Germinal center (tissue), 1 donor: ENCODE measurements at places on chromosomes 6 and 20.

DNA sequence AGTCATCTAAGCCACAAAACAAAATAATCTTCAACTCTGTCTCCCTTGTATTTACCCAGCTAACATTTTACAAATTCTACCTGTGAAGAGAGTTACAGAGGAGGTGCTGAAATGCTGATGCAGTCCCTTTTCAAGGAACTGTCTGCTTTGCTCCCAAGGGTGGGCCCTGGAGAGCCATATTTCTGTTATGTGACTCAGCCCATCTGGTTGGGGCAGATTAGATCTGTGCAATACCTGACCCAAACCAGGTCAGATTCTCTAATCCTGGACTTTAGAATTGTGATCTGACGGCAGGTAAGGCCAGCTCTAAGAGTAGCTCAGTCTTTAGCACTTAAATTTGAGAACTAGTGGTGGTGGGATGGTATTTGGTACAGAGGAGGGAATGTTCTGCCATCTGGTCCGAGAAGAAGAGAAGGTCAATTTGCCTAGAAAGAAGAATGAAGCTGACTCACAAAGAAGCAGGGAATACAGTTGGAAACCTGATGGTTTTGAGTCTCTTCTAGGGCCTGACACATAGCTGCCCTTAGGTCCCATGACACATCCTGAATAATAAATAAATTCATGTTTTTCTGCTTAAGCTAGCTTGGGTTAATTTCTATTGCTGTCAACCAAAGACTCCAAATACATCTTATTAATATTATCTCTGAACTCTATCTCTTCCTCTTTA is 8.1 kb downstream of the ZNF311 start:
- no peak for DNase-seq

GRCh38 chr6:135257631-135258405 is 76.7 kb downstream of the MYB start:
- DNase-seq: no peak

- DNase-seq: no peak
Measured at GRCh38 chr6:57261926-57262325, 39.8 kb upstream of the RAB23 start.

GRCh38 chr20:49682278-49682677 is 31.4 kb downstream of the B4GALT5 start:
- DNase-seq: no peak

DNA sequence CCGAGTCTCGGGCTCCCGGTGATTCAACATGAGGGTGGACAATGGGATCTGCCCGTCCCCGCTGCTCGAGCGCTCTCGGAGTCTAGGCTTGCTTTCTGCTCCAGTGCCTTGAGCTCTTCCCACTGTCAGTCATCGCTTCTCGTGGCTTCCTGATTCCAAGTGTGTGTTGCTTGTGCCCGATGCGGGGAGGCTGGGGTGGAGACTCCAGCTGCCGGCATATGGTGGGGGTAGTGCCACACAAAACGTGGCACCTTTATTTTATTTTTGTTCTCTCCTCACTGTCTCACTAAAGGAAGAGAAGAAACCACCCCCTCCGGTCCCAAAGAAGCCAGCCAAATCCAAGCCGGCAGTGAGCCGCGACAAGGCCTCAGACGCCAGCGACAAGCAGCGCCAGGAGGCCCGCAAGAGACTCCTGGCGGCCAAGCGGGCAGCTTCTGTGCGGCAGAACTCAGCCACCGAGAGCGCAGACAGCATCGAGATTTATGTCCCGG is 14.8 kb upstream of the MYL9 start:
- DNase-seq: no peak

DNA sequence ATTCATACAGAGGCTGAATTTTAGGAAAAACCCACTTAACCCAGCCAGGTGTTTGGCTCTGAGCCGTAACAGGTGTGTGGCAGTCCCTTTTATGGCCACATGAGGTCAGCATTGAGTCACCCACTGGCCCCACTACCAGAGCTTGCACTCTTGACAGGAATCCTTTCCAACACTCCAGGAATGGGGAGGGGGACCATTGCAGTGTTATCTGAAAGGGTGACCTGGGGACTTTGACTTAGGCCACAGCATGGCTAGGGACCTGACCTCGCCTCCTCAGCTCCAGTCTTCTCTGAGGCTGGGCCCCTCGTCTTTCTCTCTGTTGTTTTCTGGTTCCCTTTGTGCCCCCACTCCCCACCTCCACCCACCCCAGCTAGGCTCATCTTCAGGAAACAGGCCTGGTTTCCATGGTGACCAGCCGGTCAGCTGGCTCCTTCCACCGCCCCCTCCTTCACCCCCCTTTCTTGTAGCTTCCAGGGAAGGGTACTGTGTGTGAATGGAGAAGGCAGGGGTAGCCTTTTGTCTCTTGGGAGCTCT is 2.1 kb upstream of the TMEM151B start:
- peak; percentile 65 for DNase-seq
